CD4-positive, alpha-beta T cell (primary cell): ENCODE measurements at places on chromosomes 12 and 14. TPM values are rescaled to one million over a fixed set of nuclear protein-coding genes. Genes with fewer than 3 reads are reported as not detected.

SOAT2 gene
- 0.22 TPM for total RNA-seq

GPR132 gene
- total RNA-seq = 66.7 TPM

MYF5 gene
- total RNA-seq = not detected

GRCh38 chr12:43795716-43796280 is 10.3 kb downstream of the TWF1 start:
- H3K27me3 ChIP-seq = no peaks in the 10 kb centered on the region
- H3K36me3 ChIP-seq = peaks cover 60% of the 10 kb centered on the region
- H3K27ac ChIP-seq = no peak overlapping the region
- no peak overlapping the region for H3K4me3 ChIP-seq

- H3K27ac ChIP-seq = peak overlapping the region; percentile 99
- peaks cover 16% of the 10 kb centered on the region for H3K4me1 ChIP-seq
- H3K4me3 ChIP-seq = peak overlapping the region; percentile 78
- peaks cover 23% of the 10 kb centered on the region for H3K36me3 ChIP-seq
Observed at GRCh38 chr12:133129368-133130037, 571 bp downstream of the ZNF891 start.

RILPL2 gene
- 5.5 TPM for total RNA-seq

DNA sequence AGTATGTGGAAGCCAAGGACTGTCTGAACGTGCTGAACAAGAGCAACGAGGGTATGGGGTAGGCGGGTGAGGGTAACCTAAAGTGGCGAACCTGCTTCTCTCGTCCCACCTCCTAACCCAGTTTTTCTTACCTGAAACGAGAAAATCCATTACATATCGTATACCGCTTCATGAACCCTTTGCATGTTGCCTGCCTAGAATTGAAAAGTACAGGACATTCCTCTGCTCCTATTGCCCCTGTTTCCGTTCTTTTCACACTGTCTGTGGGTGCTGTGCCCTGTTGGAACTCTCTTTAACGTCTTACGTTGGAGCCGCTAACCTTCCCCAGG is 513 bp downstream of the PFDN5 start:
- no peaks in the 10 kb centered on the region for H3K27me3 ChIP-seq
- H3K27ac ChIP-seq = peak overlapping the region; percentile 69
- DNase-seq = no peak

- H3K27ac ChIP-seq = no peak overlapping the region
- no peaks in the 10 kb centered on the region for H3K36me3 ChIP-seq
- peaks cover 19% of the 10 kb centered on the region for H3K4me1 ChIP-seq
- peak overlapping the region; percentile 56 for H3K4me3 ChIP-seq
- H3K27me3 ChIP-seq = peaks cover 32% of the 10 kb centered on the region
Observed at GRCh38 chr12:57611827-57612710, 834 bp downstream of the ARHGEF25 start.

GRCh38 chr14:93946541-93947090 is 19.5 kb downstream of the FAM181A start:
- no peak overlapping the region for H3K27ac ChIP-seq
- H3K4me3 ChIP-seq = no peak overlapping the region
- H3K27me3 ChIP-seq = no peaks in the 10 kb centered on the region
- no peaks in the 10 kb centered on the region for H3K4me1 ChIP-seq
- peaks cover 10% of the 10 kb centered on the region for H3K36me3 ChIP-seq

DNA sequence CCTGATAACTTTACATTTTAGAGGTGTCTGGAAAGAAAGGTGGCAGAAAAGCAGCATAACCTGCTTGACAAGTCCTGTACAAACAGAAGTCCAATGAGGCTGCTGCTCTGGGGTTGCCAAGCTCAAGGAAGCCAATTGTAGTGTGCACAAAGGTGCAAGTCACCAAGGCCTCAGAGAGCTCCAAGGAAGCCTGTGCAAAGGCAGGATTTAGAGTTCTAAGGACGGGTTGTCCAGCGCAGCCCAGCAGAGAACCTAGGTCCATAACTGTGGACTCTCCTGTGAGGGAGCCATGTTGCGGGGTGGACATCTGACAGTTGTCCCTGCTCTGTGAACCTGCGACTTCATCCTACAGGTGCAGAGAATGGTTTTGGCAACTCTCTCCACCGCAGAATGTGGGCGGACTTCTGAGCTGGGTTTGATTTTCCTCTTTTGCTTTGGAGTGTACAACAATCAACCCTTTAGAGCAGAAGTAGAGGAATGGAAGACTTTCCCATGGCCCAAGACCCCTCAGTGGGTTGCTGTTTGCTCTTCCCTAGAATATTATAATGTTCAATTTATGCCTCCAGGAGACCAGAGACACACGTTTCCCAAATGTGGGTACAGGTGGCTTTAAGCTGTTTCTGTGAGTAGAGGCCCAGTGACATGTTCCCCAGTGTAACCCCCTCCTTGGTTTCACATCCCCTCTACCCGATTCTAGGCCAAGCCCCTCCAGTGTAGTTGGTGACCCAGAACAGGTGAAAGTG is 81.0 kb downstream of the ETV6 start:
- H3K27me3 ChIP-seq = no peaks in the 10 kb centered on the region
- H3K27ac ChIP-seq = peak overlapping the region; percentile 68
- H3K36me3 ChIP-seq = no peaks in the 10 kb centered on the region
- no peak for DNase-seq
- H3K4me3 ChIP-seq = no peak overlapping the region

- peak overlapping the region; percentile 95 for H3K4me3 ChIP-seq
- DNase-seq = peak; percentile 40
- no peaks in the 10 kb centered on the region for H3K27me3 ChIP-seq
- peaks cover 30% of the 10 kb centered on the region for H3K36me3 ChIP-seq
- H3K4me1 ChIP-seq = peaks cover 53% of the 10 kb centered on the region
Observed at GRCh38 chr14:20469890-20470602, 840 bp downstream of the PNP start.

GRCh38 chr14:59629444-59630287 is 53.1 kb upstream of the CCDC175 start:
- peaks cover 40% of the 10 kb centered on the region for H3K27me3 ChIP-seq
- no peaks in the 10 kb centered on the region for H3K36me3 ChIP-seq
- H3K27ac ChIP-seq = no peak overlapping the region
- H3K4me1 ChIP-seq = no peaks in the 10 kb centered on the region
- H3K4me3 ChIP-seq = no peak overlapping the region

DNA sequence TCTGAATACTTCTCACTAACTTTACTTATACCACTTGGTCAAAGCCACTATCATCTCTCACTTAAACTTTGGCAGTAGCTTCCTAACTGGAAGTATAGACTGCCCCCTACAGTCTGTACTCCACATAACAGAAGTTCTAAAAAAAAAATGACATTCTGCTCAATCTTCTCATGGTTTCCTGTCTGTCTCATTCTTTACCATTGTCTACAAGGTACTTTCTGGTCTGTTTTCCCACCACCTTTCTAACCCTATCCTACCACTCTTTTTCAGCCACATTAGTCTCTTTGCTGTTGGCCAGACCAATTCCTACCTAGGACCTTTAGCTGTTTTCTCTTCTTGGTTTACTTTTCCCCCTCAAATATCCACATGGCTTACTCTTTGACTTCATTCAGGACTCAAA is 14.7 kb downstream of the CPSF6 start:
- H3K36me3 ChIP-seq = peaks cover 50% of the 10 kb centered on the region
- no peak overlapping the region for H3K4me3 ChIP-seq
- DNase-seq = no peak
- no peaks in the 10 kb centered on the region for H3K27me3 ChIP-seq
- no peaks in the 10 kb centered on the region for H3K4me1 ChIP-seq
- H3K27ac ChIP-seq = peak overlapping the region; percentile 8

KLRC1 gene
- total RNA-seq = not detected

GRCh38 chr14:99552572-99553216 is 51.3 kb downstream of the CCDC85C start:
- DNase-seq = no peak
- no peaks in the 10 kb centered on the region for H3K36me3 ChIP-seq
- no peaks in the 10 kb centered on the region for H3K4me1 ChIP-seq
- H3K27me3 ChIP-seq = no peaks in the 10 kb centered on the region
- H3K4me3 ChIP-seq = no peak overlapping the region

LRRC43 gene
- total RNA-seq = not detected

- no peak overlapping the region for H3K27ac ChIP-seq
- no peak for DNase-seq
- no peaks in the 10 kb centered on the region for H3K4me1 ChIP-seq
- H3K36me3 ChIP-seq = no peaks in the 10 kb centered on the region
Observed at GRCh38 chr12:10386857-10387256, 3.0 kb downstream of the KLRK1 start.

DNA sequence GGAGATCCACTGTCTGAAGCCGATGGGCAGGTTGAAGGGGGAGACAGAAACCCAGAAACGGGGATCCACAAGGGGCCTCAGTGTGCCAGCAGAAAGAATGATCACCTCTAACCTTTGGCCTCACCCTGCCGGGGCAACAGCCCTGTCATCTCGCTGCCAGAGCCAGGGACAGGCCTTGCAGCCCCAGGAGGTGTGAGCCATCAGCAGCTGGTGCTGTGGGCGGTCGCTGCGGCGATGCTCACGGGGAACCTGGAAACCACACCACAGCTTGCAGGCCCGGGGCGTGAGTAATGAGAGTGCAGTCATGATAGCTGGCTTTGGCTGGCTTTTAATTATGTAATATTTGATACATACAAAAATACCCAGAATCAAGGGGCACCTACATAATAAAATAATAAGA is 4.7 kb upstream of the TTC7B start:
- DNase-seq = peak; percentile 31
- H3K4me3 ChIP-seq = no peak overlapping the region
- H3K4me1 ChIP-seq = peaks cover 16% of the 10 kb centered on the region
- H3K27ac ChIP-seq = no peak overlapping the region
- no peaks in the 10 kb centered on the region for H3K36me3 ChIP-seq

GDF11 gene
- 6.6 TPM for total RNA-seq

SNRPF gene
- total RNA-seq = 40.9 TPM

- DNase-seq = no peak
- peaks cover 4% of the 10 kb centered on the region for H3K4me1 ChIP-seq
- no peak overlapping the region for H3K4me3 ChIP-seq
- no peak overlapping the region for H3K27ac ChIP-seq
- H3K27me3 ChIP-seq = no peaks in the 10 kb centered on the region
Observed at GRCh38 chr12:79826267-79827128, 108.4 kb downstream of the PPP1R12A start.

GRCh38 chr14:49882826-49883694 is 9.8 kb upstream of the ARF6 start:
- no peaks in the 10 kb centered on the region for H3K27me3 ChIP-seq
- H3K36me3 ChIP-seq = no peaks in the 10 kb centered on the region
- DNase-seq = no peak
- H3K4me3 ChIP-seq = no peak overlapping the region
- H3K4me1 ChIP-seq = peaks cover 25% of the 10 kb centered on the region

- H3K4me1 ChIP-seq = no peaks in the 10 kb centered on the region
- H3K36me3 ChIP-seq = no peaks in the 10 kb centered on the region
- H3K27me3 ChIP-seq = no peaks in the 10 kb centered on the region
- no peak overlapping the region for H3K4me3 ChIP-seq
- DNase-seq = no peak
Observed at GRCh38 chr12:19110221-19110940, 19.2 kb upstream of the PLEKHA5 start.

SUSD6 gene
- total RNA-seq = 95.1 TPM

ANO2 gene
- not detected for total RNA-seq

ABCC9 gene
- not detected for total RNA-seq

ARHGAP9 gene
- 354 TPM for total RNA-seq

- H3K4me1 ChIP-seq = peaks cover 22% of the 10 kb centered on the region
- H3K27me3 ChIP-seq = no peaks in the 10 kb centered on the region
- peaks cover 5% of the 10 kb centered on the region for H3K36me3 ChIP-seq
- H3K27ac ChIP-seq = peak within 1 kb of the TSS; percentile 87
- DNase-seq = peak; percentile 82
Observed at GRCh38 chr14:61321385-61322010, at the start of gene PRKCH. Gene PRKCH, plus strand, starts transcription at chr14:61321579. Its CDS starts 523 bp downstream, at chr14:61322102.

KLRC2 gene
- 0.22 TPM for total RNA-seq

NUBPL gene
- 7.2 TPM for total RNA-seq

- H3K4me3 ChIP-seq = no peak overlapping the region
- no peaks in the 10 kb centered on the region for H3K4me1 ChIP-seq
- no peaks in the 10 kb centered on the region for H3K27me3 ChIP-seq
- no peak overlapping the region for H3K27ac ChIP-seq
- no peaks in the 10 kb centered on the region for H3K36me3 ChIP-seq
Observed at GRCh38 chr12:82904219-82904790, 217.6 kb downstream of the TMTC2 start.

DNA sequence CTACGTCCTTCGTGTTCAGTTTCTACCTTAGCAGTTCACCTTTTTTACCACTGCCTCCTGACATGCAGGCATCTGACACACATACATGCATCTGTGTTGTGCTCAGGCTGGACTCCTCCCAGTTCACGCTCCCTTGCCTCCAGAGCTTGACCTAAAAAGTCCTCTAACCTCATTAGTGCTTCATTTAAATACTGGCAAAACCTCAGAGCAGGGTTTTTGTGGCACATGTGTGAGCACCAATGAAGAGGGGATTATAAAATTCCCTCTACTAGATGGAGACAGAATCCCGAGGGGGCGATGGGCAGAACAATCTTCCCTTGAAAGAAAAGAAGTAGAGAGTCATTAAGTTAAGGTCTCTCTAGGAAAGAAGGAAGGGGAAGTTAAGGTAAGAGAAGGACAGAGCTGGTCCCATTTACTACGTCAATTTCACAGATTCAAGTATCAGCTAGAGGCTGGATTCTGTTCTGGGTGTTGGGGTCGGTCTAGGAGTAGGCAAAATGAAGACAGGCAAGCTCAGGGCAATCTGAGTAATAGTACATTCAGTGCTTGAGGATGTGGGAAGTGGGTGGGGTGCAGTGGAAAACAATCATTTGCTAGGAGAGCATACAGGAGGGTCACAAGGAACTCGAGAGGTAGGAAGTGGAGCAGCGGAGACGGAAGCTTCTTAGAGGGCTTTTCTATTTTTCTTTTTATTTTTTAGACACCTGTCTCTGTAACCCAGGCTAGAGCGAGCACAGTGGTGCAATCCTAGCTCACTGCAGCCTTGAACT is 7.5 kb downstream of the HAL start:
- no peaks in the 10 kb centered on the region for H3K36me3 ChIP-seq
- H3K27me3 ChIP-seq = no peaks in the 10 kb centered on the region
- no peak for DNase-seq
- H3K4me1 ChIP-seq = no peaks in the 10 kb centered on the region

DNA sequence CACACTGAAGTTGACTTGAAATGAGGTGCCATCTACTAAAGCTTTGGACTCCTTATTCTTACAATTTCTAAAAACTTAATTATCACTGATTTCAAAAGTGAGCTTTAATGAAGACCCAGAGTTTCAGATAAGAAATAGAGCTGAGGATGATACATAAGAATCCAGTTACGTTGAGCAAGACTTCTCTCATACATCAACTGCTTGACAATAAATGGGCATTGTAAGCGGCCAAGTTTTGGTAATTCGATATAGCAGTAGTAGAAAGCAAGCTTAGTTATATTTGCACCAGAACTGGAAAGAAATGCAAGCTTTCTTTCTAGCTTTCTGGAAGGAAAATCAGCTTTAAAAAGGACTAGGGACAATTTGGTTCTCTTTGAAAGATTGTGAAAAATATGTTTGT is 1359.6 kb downstream of the FSCB start:
- no peak overlapping the region for H3K27ac ChIP-seq
- no peak for DNase-seq
- H3K4me1 ChIP-seq = no peaks in the 10 kb centered on the region
- H3K4me3 ChIP-seq = no peak overlapping the region
- no peaks in the 10 kb centered on the region for H3K36me3 ChIP-seq

HOXC10 gene
- total RNA-seq = not detected
